ENCODE measurements at places on chromosomes 11 and 22.
A peak's percentile ranks its signal among the peaks of the same experiment; 100 is the strongest.

DNA sequence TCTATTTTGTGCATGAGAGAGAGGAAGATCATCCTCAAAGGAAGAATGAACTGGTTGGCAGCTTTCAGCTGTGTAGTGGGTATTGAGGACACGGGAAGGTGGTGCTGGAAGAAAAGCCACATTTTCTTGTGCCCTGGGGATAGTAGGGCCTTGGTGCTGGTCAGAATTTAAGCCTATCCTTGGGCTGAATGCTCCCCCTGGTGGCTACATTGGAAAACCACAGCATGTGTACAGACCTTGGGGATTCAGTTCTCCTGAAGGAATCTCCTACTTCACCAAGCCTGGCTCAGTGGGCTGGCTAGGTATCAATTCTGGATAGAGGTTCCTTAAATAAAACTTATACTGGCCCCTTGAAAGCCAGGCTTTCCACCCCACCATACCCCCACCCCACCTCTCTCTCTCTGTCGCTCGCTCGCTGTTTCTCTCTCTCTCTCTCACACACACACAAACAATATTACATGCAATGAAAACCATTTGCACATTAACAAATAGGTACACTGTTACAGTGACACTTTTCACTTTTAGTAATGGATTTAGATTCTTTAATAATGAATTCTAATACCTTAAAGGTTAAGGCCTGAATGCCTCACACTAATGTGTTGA lies 2.8 kb upstream of the OR51M1 start:
- DNase-seq, result peak; percentile 5

DNA sequence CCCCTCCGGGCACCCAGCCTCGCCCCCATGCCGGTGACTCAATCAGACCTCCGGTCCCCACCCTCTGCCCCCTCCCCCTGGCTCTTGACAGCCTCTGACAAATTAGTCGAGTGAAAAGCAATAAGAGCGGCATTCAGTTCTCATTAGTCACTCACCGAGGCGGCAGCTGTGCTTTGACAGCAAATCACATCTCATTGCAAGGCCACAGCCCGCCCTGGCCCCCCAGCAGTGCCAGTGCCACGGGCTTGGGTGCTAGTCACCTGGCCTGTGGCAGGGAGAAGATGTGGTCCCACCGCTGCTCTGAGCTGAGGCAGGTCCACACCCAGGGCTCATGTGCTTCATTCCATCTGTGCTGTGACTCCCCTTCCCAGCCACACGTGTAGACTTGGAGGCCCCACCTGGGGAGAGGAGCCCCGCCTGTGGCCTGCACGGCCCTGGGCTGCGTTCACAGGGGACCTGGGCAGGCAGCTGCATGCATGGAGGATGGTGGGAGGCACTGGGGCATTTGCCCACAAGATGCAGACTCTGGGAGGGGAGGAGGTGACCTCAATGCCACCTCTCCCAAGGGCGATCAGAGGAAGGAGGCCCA lies 7.4 kb upstream of the TH start:
- no peak for DNase-seq

GRCh38 chr11:117796872-117797529 lies at the start of gene DSCAML1:
Gene DSCAML1, minus strand, starts transcription at chr11:117797216. Its CDS starts 137 bp downstream, at chr11:117797079.
- no peak for DNase-seq

DNA sequence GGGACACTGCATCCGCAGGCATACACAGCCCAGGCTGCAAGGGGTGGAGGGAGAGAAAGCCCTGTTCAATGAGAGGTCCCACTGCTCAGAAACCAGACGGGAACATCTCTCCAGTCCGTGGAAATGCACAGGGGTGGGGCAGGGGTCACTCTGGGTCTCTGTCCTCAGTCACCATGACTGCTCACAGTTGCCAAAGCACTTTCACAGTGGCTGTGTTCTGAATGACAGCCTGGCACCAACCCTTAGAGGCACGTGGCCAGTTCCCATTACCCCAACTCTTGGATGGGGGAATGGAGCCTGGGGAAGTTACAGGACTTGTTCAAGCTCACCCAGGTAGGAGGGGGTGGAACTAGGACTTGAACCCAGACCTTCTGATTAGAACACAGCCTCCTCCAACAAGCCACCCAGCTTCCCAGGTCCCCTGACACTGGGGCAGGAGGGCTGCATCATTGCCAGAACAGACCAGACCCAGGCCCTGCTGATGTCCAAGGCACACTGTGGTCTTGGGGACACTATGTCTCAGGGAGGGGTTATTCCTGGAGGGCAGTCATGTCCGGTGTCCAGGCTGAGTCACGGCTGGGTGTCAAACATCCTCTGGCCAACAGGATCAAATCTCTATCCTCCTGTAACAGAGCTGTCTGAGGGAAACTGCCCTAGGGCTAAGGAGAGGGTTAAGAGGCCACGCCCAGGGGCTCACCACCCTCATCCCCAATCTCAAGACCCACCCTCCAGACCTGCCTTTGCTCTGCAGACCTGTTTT lies 8.2 kb downstream of the ZNF70 start:
- DNase-seq, result no peak

DNA sequence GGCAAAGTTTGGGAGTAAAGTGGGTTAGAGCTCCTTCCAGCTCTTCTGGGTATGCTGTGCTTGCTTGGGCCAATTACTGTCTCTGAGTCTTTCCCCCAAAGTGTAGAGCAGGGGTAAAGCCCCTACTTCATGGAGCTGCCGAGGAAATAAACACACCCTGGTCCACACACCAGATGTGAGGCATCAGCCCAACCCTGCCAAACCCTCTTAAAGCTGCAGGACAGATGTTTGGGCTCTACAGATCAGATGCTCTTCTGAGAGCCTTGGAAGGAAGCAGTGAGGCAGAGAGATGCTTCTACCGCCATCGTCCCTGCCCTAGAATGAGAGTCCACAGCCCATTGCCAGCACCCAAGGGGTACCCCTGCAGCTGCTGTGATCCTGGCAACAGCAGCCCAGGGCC lies 64.7 kb downstream of the ELFN2 start:
- DNase-seq, result no peak

- DNase-seq, result no peak
These were observed 16.2 kb upstream of the RAC2 start for GRCh38 chr22:37260155-37260795.

GRCh38 chr22:44085743-44086270 lies 61.7 kb downstream of the PARVB start:
- peak; percentile 64 for DNase-seq

- no peak for DNase-seq
These were observed 92.3 kb upstream of the TEAD1 start for GRCh38 chr11:12581923-12582322.

DNA sequence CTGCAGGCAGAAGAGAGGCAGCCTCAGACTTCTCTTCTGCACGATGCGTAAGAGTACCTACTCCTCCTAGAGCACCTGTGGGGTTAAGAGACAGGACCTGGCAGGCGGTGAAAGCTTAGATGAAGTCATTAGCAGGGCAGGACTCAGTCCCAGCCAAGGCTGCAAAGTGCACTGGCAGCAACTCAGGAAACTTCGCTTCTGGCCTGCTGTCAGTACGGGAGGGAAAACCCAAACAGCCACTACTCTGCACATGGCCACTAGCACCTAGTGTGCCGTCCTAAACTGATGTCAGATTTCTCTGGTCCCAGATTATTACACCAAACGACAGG lies 8.8 kb upstream of the KLHL35 start:
- no peak for DNase-seq

DNA sequence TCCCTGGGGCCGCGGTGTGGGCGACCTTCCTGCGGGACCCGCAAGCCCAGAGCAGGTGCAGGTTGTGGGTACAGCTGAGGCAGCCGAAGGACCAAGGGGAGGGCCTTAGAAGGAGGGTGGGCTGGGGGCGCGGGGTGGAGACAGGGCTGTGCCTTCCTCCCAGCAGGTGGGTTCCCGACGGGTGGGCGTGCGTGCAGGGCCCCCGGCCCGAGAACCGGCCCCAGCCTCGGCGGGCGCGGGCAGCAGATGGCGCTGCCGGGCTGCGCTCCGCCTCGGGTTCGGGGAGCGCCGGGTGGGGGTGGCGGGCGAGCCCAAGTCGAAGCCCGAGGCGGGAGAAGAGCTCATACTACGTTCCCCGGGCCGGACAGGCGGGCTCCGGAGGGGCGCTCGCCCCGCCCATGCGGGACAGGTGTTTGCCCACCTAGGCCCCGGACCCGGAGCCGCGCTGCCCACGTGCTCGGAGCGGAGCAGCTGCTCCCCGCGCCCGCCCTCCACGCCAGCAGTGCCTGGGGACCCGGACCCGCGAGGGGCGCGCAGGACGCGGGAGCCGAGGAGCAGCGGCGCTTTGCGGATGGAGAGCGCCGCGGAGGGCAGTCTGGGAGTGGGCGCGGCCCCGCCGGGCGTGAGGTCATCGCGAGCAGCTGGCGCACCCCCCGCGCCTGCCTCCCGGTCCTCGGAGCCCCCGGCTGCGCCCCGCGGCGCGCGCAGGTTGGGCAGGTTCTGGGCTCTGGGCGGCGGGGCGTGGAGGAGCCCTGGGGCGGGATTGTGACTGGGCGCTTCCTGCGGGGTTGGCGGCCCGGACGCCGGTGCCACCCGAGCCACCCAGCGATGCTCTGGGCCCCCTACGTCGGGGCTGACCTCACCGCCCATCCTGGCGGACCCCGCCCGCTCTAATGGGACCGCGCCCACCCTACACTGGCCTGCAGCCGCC lies 25.3 kb downstream of the DUSP8 start:
- peak; percentile 68 for DNase-seq

- DNase-seq, result no peak
These were observed 52.5 kb downstream of the MACROD1 start for GRCh38 chr11:64113462-64113780.

DNA sequence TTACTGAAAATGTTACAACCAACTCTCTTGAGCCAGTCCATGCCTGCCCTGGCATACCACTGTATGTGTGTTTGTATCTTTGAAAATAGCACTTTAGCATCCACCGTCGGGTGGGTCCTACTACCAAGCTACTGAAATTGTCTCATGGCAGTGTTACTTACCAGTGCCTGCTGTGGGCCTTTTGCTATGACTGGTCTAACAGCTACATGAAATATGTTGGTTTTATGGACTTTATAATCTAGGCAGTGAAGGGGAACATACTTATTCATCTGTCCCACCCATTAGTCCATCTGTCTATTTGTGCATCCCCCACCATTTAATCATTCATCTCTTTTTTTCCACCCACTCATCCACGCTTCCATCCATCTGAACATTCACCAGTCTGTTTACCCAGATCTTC lies 106.0 kb downstream of the NAV2 start:
- DNase-seq, result no peak

GRCh38 chr11:47411884-47412746 lies 3.7 kb downstream of the SLC39A13 start:
- DNase-seq, result no peak

GRCh38 chr11:19432370-19433061 lies 191.8 kb upstream of the E2F8 start:
- no peak for DNase-seq

DNA sequence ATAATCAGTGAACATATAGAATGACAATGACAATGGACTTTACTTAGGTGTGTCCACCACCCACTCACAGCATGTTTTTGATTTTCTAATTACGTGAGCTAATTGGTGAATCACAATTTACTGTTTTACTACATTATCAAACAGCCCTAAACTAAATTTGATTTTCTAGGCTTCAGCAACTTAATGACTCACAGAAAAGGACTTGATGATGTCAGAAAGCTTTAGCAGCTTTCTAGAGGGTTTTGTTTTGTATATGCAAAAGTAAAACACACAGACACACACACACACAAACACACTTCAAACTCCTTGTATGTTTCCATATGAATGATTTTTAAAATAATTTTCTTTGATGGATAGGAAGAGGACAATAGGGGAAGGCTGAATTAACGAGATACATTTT lies 878.6 kb upstream of the CCDC90B start:
- DNase-seq, result no peak

DNA sequence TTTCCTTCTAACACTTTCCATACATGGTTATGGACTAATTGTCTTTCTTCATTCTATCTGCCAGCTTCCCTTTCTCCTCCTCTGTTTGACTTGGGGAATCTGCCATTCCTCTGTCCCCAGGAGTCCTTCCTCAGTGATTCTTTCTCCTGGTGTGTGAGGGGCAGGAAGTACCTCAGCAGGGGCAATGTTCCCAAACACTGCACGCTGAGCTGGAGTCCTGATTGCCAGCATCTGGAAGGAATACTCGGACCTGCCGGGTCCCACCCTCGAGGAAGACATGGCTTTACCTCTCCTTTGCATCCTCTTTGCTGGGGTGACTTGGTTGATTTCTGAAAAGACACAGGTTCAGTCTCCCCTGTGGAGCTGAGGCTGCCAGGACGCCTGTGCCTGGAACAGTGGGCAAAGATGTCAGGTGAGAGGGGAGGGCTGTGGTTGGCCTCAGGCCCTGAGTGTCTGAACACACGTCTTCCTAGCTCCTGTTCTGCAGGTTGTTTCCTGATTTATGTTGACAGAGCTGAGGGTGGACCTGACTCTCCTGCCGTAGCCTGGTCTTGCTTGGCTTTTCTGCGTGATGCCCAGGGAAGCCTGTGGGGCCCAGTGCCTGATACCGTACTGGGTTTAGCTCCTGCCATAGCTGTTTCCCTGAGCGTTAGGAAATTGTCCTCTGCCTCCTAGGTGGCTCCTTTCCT lies 4.3 kb downstream of the COX8A start:
- DNase-seq, result no peak

DNA sequence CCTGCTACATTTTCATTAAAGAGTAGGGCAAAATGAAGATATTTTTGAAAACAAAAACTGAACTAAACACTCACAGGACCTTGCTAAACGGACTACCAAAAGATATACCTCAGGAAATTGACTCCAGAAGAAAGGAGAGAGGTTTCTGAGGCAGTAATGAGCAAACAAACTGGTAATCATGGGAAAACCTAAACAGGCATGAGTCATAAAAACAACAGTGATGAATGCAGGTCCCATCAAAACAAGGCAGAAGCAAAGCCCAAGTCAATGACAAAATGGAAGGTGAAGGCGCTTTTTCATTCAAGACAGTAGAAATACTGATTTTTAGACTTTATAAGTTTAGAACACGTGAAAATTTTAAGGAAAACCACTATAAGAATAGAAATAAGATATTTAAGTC lies 104.5 kb downstream of the EFCAB6 start:
- no peak for DNase-seq

DNA sequence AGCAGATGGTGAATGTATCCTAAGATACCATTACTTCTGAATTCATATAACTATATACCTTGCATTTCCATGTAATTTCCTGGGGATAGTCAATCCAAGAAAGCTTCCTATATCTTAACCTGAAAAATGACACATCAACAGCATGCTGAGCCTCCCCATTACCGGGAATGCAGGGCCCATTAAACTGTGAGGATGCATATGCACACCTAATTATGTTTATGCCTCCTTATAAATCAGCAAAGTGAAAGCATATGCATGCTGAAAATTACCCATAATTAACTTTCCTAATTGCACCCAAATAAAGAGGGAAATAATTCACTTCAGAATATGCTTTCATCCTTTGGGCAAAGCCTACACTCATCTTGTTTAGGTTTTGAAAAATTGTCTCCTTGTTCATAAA lies 663.0 kb downstream of the KCNA4 start:
- DNase-seq, result no peak

GRCh38 chr11:2587132-2587930 lies 112.5 kb downstream of the KCNQ1OT1 start:
- DNase-seq, result no peak
